ENCODE measurements at places on chromosomes 7 and 10. TPM values are rescaled to one million over a fixed set of nuclear protein-coding genes. Genes with fewer than 3 reads are reported as not detected.

The KCND2 gene
- not detected for total RNA-seq

The SLC18A2 gene
- 1.2 TPM for total RNA-seq

The PLXNA4 gene
- total RNA-seq, result 0.75 TPM

The MICALL2 gene
- 2.2 TPM for total RNA-seq

DNA sequence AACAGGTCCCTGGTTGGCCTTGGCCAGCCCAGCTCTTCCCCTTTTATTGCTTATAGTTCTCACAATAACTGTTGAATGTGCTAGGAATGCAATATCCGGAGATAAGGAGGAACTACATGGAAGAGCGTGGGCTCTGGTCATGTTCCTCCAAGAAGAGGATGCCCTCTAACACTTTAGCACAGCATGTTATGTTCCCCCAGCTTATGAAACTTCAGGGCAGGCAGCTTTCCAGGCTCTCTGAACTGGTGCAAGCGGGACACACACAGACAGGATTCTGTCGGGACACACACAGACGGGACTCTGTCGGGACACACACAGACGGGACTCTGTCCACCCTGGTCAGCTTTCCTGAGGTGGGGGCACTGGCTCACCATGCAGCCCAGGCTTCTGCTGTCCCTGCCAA is 141.6 kb downstream of the PKD1L1 start:
- DNase-seq, result no peak
- H3K27ac ChIP-seq, result no peak overlapping the region
- H3K36me3 ChIP-seq, result no peaks in the 10 kb centered on the region
- H3K4me1 ChIP-seq, result no peaks in the 10 kb centered on the region

DNA sequence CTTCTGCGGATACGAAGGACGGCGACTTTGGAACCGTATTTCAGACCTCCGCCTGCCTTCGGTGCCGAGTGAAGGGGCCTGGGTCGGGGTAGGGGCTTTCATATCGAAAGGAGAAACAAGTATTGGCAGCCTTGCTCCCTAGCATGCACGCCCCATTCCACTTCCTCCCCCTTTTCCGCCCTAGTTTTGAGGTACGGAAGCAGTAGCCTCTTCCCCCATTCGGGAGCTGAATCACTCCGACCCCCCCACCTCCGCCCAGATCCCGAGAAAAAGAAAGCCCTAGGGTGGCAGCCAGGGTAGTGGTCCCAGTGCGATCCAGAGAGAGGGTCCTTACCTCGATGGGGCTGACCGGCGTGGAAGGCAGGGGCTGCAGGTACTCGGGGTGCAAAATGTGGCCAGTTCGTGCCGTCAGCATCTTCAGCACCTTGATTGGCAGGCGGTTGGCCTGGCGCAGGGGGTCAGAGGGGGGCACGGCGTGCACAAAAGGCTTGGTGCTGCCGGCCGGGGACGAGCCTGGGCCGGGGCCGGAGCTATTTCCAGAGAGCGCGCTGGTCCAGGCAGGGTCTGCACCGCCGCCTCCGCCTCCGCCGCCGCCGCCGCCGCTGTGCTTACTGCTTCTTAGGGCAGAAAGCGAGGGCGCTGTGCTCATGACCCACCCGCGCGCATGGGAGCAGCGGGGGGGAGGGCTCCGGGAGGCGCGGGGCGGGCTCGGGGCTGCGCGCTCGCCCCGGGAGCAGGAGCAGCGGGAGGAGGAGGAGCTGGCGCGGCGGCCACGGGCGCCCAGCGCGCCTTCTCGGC is 594 bp downstream of the ZNF503 start:
- H3K27ac ChIP-seq, result no peak overlapping the region
- H3K4me1 ChIP-seq, result peaks cover 53% of the 10 kb centered on the region
- H3K27me3 ChIP-seq, result peaks cover 90% of the 10 kb centered on the region
- no peaks in the 10 kb centered on the region for H3K36me3 ChIP-seq
- no peak for DNase-seq

- H3K4me3 ChIP-seq, result no peak overlapping the region
- no peak overlapping the region for H3K27ac ChIP-seq
- no peaks in the 10 kb centered on the region for H3K4me1 ChIP-seq
- DNase-seq, result no peak
- H3K36me3 ChIP-seq, result no peaks in the 10 kb centered on the region
- no peaks in the 10 kb centered on the region for H3K27me3 ChIP-seq
These were observed 151.9 kb downstream of the NEURL1 start for GRCh38 chr10:103645141-103646054.

DNA sequence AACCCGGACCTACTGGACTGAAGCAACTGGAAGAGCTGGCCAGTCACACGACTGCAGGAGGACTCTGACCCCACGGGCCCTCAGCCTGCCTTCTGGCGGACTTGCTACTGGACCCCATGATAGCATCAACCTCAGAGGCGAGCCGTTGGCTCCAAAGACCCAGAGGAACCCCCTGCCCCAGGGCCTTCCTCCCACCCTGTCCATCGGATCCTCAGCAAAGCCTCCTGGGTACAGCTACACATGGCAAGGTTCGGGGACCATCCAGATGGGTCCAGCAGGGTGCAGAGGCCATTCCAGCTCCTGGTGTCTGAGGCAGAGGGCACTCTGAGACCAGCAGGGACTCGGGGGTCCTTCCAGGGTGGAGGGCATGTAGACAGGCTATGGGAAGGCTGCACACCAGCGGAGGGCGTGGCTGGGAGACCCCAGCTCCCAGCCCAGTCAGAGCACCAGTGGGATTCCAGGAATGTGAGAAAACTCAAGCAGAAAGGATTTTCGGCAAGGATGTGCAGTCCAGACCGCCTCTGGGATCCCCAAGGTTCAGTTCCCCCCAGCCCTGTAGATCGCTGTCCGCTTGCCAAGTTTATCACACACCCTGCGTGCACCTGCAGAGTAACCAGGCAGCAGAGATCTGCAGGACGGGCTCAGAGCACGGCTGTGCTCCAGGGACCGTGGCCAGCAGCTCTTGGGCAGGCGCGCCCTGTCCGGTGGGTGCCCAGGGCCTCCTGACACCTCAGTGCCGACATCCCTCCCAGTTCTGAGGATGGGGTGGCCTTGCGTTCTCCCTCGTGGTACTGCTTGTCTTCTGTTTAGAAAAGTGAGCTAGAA is 89.8 kb upstream of the PPP2R2D start:
- H3K4me1 ChIP-seq, result no peaks in the 10 kb centered on the region
- no peak overlapping the region for H3K4me3 ChIP-seq
- H3K36me3 ChIP-seq, result no peaks in the 10 kb centered on the region
- no peak for DNase-seq
- no peak overlapping the region for H3K27ac ChIP-seq

DNA sequence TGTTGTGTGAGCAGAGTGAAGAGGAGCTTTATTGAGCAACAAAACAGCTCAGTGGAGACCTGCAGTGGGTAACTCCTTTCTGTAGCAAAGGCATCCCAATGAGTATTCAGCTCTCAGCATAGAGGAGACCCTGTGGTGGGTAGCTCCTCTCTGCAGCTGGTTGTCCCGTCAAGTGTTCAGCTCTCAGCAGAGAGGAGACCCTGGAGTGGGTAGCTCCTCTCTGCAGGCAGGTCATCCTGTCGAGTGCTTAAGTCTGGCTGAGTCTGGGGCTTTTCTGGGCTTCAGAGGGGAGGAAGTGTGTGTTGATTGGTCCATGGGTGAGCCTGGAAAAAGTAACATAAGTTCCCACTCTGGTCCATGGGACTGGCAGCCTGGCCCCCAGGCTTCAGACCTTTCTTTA is 171.9 kb upstream of the LRGUK start:
- no peak for DNase-seq
- H3K27ac ChIP-seq, result no peak overlapping the region
- peaks cover 2% of the 10 kb centered on the region for H3K36me3 ChIP-seq
- H3K27me3 ChIP-seq, result no peaks in the 10 kb centered on the region
- no peaks in the 10 kb centered on the region for H3K4me1 ChIP-seq

DNA sequence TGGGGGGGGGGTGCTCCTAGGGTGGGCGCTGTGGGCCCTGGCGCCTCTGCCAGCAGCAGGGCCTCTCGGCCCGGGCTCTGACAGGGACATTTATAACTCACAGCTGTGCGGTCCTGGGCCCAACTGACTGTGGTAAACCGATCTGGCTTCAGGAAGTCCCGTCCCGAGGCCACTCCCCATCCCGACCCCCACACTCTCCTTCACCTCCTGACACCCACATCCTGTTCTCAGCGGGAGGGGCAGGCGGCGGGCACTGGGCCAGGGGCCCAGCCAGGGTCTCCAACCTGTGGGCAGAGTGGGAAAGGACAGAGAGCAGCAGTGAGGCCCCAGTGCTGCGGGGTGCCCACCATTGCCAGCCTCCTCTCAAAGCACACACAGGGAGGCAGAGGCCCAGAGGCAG is 69.1 kb downstream of the ZMIZ1 start:
- no peaks in the 10 kb centered on the region for H3K27me3 ChIP-seq
- H3K36me3 ChIP-seq, result peaks cover 12% of the 10 kb centered on the region
- peak overlapping the region; percentile 35 for H3K4me3 ChIP-seq
- peaks cover 43% of the 10 kb centered on the region for H3K4me1 ChIP-seq
- peak overlapping the region; percentile 17 for H3K27ac ChIP-seq
- DNase-seq, result peak; percentile 31

GRCh38 chr10:34213193-34213804 is 601.8 kb downstream of the PARD3 start:
- DNase-seq, result no peak
- H3K4me3 ChIP-seq, result no peak overlapping the region
- H3K27me3 ChIP-seq, result no peaks in the 10 kb centered on the region
- no peak overlapping the region for H3K27ac ChIP-seq
- no peaks in the 10 kb centered on the region for H3K36me3 ChIP-seq
